ENCODE measurements at places on chromosomes 16 and 17.

GRCh38 chr16:61862221-61863155 is 173.8 kb downstream of the CDH8 start:
- DNase-seq: no peak

- DNase-seq: no peak
Measured at GRCh38 chr16:70659546-70659945, 13.2 kb downstream of the IL34 start.

- DNase-seq: no peak
Measured at GRCh38 chr17:19348081-19348650, 14.4 kb downstream of the B9D1 start.

- no peak for DNase-seq
Measured at GRCh38 chr16:57260294-57260929, 15.4 kb downstream of the ARL2BP start.

DNA sequence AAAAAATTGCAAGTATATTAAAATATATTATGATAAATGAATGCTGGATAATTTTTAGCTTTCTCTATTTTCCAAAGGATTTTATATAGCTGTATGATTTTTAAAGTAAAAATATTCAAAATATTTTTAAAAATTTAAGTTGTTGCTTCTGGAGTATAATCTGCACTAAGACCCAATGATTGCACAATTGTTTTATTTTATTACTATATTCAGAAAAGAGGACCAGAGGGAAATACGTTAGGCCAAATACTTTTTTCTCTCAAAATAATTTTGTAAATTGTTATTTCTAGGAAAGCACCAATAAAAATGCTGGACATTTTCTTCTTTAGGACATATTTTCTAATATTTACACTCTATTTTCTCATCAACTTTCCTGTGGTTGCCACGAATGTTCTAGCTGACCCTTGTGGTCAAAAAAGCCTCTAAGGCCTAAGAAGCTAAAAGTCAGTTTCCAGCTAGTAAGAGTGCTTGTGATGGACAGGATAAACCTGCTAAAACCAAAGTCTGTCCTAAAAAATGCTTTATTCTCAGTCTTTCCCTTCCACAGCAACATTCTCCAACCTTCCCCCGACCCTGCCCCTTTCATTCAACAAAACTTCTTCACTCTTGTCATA is 31.2 kb downstream of the MMD start:
- DNase-seq: no peak

DNA sequence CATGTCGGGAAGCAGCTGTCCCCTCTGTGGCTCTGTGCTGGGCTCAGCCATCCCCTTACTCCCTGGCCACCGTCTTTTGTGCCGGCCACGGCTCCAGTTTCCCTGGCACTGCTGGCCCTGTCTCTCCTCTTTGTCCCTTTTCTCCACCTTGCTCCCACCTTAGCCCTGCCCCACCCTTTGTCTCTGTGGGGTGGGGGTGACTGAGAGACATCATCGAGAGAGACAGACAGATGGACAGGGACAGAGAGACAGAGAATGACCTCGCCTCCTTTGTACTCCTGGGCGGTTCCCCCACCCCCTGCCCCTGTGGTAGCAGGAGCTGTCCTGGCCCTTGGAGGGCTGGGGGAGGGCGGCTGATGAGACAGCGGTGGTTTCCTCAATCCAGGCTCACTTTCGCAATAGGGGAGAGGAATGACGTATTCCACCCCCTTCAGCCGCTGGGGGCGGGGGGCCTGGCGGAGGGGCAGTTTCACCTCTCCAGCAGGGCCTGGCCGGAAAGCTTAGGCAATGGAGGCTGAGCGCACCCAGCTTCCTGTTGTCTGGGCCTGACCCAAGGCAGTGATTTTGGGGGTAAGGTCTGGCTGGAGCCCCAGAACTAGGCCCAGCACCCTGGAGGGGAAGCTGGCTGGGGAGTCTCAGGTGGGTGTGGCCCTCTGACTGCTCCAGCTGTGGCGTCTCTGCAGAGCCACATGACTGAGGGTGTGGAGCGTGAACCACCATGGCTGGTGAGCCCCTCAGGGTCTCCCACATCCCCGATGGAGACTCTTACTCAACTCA is 7.3 kb downstream of the FMNL1 start:
- peak; percentile 97 for DNase-seq

DNA sequence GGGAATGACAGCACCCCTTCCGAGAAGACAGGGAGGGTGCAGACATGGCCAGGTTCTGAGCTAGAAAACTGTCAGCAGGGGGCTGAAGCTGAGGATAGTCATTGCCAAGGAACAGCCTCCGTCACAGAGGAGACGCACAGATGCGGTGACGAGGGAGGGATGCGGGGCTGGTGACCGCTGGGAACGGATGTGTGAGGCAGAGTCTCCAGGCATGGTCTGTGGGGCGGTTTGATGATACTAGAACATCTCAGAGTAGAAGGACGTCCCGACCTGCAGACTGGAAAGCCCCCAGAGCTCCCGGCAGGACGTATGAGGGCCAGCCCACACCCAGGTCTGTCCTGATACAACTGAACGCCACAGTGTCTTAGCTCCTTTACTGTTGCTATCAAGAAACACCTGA is 1.8 kb upstream of the CSNK1D start:
- DNase-seq: no peak

DNA sequence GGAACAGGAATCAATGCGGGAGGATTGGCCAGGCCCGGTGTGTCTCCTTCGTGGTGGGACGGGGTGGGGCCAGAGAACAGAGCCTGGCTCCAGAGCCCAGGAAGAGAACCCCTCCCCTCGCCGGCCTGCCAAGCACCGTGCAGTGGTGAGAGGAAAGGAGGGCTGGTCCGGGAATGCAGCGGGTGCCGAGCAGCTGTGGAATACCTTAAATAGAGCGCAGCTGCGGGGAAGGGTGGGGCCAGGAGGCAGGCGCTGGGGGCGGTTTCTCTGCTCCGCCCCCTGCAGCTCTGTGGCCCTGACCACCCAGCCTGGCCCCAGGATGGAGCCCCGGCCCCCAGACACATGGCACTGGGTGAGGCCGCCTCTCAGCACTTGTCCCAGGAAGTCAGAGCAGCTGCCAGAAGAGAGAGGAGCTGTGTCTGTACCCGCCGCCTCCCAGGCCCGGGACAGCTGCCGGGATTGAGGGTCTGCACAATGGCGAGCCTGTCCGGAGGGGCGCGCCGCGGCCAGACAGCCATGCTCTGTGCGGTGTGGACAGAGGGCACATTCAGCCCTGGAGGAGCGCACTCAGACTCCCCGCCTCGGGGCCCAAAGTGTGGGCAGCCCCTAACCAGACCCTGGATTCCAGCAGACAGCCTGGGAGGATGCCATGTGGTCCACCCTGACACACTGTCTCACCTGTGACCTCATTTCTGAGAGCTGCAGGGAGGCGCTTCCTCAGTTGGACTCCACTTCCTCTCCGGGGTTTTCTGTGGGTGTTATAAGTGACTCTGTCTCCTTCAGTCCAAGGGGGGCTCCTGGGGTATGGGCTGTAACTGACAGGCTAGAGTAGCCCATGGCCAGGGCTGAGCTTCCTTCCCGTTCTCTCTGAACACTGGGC is 268.8 kb downstream of the SEC14L1 start:
- DNase-seq: no peak
